ENCODE measurements at places on chromosomes 6 and 20.
A peak's percentile ranks its signal among the peaks of the same experiment; 100 is the strongest.

- no peaks in the 10 kb centered on the region for H3K4me1 ChIP-seq
- no peaks in the 10 kb centered on the region for H3K36me3 ChIP-seq
- H3K4me3 ChIP-seq, result no peak overlapping the region
- H3K27me3 ChIP-seq, result peaks cover 16% of the 10 kb centered on the region
These were observed 264.9 kb downstream of the HIVEP2 start for GRCh38 chr6:142679907-142680700.

DNA sequence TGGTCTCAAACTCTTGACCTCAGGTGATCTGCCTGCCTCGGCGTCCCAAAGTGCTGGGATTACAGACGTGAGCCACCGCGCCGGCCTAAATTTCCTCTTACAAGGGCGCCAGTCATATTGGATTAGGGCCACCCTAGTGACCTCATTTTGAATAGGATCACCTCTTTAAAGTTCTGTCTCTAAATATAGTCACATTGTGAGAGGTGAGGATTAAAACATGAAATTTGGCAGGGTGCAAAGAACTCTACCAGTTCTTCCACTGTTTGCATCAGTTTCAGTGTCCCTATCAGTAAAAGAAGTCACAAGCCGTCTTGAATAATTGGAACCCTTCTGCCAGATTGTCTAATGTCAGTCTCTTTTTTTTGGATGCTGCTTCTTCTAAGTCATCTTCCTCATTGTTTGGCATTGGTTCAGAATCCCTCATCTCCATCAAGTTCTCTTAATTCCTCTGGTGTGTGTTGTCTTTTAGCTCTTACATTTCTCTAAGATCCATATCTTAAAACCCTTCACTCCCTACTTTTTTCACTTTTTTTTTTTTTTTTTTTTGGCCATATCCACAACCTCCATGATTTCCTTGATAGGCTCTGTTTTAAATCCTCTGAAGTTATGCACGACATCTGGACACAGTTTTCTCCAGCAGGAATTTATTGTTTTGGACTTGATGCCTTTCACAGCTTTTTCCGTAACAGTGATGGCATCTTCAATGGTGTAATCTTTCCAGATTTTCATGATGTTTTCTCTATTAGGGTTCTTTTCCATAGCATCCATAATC lies 56.8 kb downstream of the NCOA3 start:
- H3K4me1 ChIP-seq, result peaks cover 43% of the 10 kb centered on the region
- no peaks in the 10 kb centered on the region for H3K27me3 ChIP-seq
- H3K4me3 ChIP-seq, result peak overlapping the region; percentile 24
- DNase-seq, result no peak

GRCh38 chr20:16222859-16223411 lies 350.3 kb downstream of the KIF16B start:
- no peak overlapping the region for H3K4me3 ChIP-seq
- peaks cover 17% of the 10 kb centered on the region for H3K4me1 ChIP-seq
- no peak overlapping the region for H3K27ac ChIP-seq
- no peaks in the 10 kb centered on the region for H3K27me3 ChIP-seq

- no peak overlapping the region for H3K4me3 ChIP-seq
- H3K27ac ChIP-seq, result no peak overlapping the region
- no peaks in the 10 kb centered on the region for H3K36me3 ChIP-seq
- peaks cover 5% of the 10 kb centered on the region for H3K4me1 ChIP-seq
- DNase-seq, result no peak
These were observed 229.8 kb upstream of the CEP162 start for GRCh38 chr6:84457276-84457675.

GRCh38 chr20:25199473-25200260 lies 4.2 kb downstream of the ENTPD6 start:
- H3K4me1 ChIP-seq, result peaks cover 56% of the 10 kb centered on the region
- no peak for DNase-seq
- peaks cover 2% of the 10 kb centered on the region for H3K27me3 ChIP-seq
- peak overlapping the region; percentile 72 for H3K4me3 ChIP-seq
- no peak overlapping the region for H3K27ac ChIP-seq

- no peaks in the 10 kb centered on the region for H3K36me3 ChIP-seq
- H3K27me3 ChIP-seq, result peaks cover 92% of the 10 kb centered on the region
- no peak overlapping the region for H3K27ac ChIP-seq
- no peak overlapping the region for H3K4me3 ChIP-seq
These were observed 3.3 kb upstream of the RSPO3 start for GRCh38 chr6:127115084-127115655.

DNA sequence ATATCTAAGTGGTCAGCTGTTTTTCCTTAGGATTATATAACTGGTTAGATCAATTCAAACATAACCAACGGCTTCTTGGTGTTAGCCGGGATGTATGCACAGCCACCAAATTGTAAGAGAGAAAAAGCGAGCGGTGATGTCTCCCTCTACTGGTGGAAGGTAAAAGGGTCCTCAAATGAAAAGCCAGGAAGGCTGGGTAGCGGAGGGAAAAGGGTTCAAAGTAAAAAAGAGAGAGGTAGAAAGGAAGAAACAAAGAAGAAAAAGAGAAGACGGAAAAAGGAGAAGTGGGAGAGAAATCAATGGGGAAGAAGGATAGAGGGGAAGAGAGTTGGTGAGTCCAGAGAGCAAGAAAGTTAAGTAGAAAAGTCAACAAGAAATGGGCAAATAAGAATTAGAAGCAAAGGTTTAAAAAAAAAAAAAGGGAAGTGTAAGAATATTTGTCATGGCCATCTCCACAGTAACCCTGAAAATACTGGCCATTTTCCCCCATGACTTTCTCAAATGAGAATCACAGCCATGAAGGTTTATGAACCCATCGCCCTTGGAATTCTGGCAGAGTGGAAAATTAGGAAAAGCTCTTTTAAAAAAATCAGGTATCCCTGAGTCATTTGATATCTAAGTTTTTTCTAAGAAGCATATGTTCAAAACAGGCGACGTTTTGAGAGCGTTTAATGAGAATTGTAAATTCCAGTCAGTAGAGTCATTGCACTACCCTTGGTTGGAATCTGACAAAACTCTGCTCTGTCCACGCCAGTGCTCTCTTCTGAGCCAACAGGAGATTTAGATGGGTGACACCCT lies 155.6 kb upstream of the SNX9 start:
- no peak overlapping the region for H3K27ac ChIP-seq
- H3K36me3 ChIP-seq, result peaks cover 3% of the 10 kb centered on the region
- DNase-seq, result peak; percentile 61
- no peak overlapping the region for H3K4me3 ChIP-seq

- H3K36me3 ChIP-seq, result no peaks in the 10 kb centered on the region
- peaks cover 54% of the 10 kb centered on the region for H3K4me1 ChIP-seq
- peak overlapping the region; percentile 4 for H3K4me3 ChIP-seq
- peak; percentile 31 for DNase-seq
- H3K27ac ChIP-seq, result peak overlapping the region; percentile 88
These were observed 28.6 kb downstream of the FOXO3 start for GRCh38 chr6:108589244-108589791.

GRCh38 chr6:24919056-24919892 lies 16.5 kb downstream of the RIPOR2 start:
- no peaks in the 10 kb centered on the region for H3K36me3 ChIP-seq
- DNase-seq, result no peak
- H3K27me3 ChIP-seq, result peaks cover 2% of the 10 kb centered on the region
- peak overlapping the region; percentile 5 for H3K4me3 ChIP-seq
- peaks cover 27% of the 10 kb centered on the region for H3K4me1 ChIP-seq
- peak overlapping the region; percentile 31 for H3K27ac ChIP-seq

GRCh38 chr6:137903933-137904821 lies 37.1 kb downstream of the TNFAIP3 start:
- H3K4me1 ChIP-seq, result no peaks in the 10 kb centered on the region
- no peaks in the 10 kb centered on the region for H3K36me3 ChIP-seq
- no peaks in the 10 kb centered on the region for H3K27me3 ChIP-seq
- peak overlapping the region; percentile 57 for H3K27ac ChIP-seq
- no peak for DNase-seq

DNA sequence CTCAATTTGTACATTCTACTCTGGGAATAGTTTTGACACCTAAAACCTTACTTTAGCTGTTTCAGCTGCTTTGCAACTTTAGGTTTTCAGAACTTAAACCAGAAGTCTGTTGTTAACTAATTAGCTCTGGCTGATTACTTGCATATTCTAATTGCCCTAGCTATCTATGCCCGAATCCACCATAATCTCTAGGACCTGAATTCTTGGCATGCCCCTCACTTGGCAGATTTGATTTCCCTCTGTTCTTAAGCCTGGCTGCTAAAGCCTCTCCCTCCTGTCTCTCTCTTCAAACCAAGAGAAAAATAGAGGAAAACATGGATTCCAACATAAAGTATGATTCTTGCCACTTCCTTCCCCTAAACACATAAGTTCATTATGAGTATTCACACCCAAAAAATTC lies 35.0 kb upstream of the LIN28B start:
- no peaks in the 10 kb centered on the region for H3K36me3 ChIP-seq
- no peaks in the 10 kb centered on the region for H3K4me1 ChIP-seq
- no peak overlapping the region for H3K4me3 ChIP-seq
- no peak for DNase-seq
- no peaks in the 10 kb centered on the region for H3K27me3 ChIP-seq
